ENCODE measurements at places on chromosomes 7 and 10.

- DNase-seq = no peak
These were observed 328.0 kb upstream of the POT1 start for GRCh38 chr7:125257617-125258016.

GRCh38 chr10:98167191-98167590 lies 32.7 kb downstream of the R3HCC1L start:
- DNase-seq = no peak

DNA sequence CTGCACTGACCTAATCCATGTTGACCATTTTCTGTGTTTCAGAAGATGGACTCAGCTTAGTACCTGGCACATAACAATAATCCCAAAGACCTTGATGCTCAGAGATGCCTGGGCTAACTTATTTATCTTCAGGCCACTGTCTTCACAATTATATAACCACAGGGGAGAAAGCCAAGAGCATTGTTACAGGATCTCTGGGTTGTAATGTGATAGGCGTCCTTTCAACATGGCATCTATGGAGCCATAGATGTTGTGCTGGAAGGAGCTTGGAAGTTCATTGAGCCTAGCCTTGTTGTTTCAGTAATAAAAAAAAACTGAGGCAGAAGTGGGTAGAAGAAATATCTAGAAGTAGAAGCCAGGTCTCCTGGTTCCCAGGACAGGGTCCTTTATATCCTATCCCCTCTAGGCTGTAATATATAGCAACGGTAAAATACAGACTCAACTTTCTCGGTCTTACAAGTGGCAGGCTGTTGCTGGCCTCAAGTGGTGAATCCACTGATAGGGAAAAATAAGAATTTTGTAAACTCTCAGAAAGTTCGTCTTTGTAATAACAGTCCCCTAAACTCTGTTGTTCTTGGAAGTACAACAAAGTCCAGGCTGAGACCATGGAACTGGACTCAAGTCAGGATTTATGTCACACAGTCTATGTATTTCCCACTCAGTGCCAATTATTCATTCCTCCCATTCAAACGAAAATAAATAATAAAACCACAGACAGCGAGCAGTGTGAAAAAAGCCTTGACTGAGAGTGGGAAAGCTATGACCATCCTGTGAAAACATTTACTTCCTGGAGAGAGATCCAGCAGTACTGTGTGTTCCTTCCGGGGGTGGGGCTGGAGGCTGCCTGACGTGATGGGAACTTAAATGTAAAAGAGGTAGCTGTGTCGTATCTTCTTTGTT lies 277.6 kb downstream of the REEP3 start:
- DNase-seq = peak; percentile 93

- DNase-seq = no peak
These were observed 44.0 kb downstream of the HIPK2 start for GRCh38 chr7:139733751-139734150.

- DNase-seq = no peak
These were observed 818.0 kb downstream of the PHTF2 start for GRCh38 chr7:78616539-78616938.

DNA sequence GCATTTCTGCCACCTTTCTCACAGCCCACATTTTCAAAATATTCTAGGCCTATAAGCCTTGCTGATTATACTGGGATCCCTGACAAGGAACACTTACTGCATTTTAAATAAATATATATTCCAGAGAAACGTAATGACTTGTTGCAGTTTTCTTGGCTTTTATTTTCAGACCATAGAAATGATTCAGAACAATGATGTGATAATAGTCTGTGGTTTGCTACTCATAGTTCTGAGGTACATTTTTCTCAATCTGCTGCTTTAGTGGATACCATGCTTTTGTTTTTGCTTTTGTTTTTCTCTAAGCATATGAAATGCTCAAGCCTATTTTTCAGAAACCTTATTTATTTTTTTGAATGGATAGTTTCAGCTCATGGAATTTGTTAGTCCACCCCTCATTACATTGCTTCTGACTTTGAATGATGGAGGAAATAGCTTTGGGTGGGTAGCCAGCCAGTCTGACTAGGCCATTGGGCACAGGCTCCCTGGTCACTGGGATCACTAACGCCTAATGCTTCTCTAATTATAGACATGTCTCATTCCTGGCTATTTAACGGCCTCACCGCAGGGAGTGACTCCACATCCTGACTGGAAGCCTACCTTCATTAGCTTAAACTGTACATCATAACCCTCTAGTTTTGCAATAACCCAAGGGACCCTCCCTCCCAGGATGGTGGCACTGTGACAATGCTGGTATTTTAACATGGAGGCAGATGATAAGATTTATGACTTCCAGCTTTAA lies 66.1 kb downstream of the MBL2 start:
- DNase-seq = peak; percentile 14

- no peak for DNase-seq
These were observed 1.9 kb downstream of the TAS2R40 start for GRCh38 chr7:143223784-143224183.

DNA sequence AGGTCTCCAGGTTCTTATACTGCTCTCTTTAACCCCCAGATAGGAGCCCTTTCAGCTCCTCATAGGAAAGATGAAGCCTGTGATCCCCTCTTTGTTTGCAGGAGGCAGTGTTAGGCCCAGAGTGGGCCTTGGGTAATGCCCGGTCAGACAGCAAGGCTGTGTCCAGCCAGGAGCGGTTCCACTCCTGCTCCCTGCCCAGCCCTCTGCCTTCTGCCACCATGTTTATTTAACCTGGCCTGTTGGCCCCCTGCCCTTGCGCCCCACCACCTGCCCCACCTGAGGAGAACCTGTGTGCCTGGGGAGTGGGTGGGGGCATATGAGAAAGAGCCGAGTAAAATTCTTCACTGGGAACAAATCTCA lies 24.3 kb downstream of the CDH23 start:
- no peak for DNase-seq

GRCh38 chr7:12450615-12451014 lies 47.0 kb upstream of the VWDE start:
- no peak for DNase-seq

GRCh38 chr10:3811291-3811870 lies 26.4 kb upstream of the KLF6 start:
- peak; percentile 78 for DNase-seq

DNA sequence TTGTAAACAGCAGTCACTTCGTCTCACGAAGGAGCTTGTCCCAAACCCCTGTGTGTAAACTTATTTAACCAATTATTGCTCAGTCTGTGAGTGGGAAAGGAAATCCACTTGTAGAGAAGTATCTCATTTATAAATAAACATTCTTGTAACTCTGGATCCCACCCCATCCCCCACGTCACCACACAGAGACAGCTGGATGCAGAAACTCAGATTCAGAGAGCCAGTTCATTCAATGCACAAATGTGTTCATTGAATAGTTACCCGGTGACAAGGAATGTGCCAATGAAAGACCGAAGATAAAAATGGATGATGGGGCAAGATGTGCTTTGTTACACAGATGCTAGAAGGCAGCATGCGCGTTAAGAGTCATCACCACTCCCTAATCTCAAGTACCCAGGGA lies 8.3 kb upstream of the OCM start:
- DNase-seq = no peak

- no peak for DNase-seq
These were observed 651 bp downstream of the AFAP1L2 start for GRCh38 chr10:114403541-114404161.

DNA sequence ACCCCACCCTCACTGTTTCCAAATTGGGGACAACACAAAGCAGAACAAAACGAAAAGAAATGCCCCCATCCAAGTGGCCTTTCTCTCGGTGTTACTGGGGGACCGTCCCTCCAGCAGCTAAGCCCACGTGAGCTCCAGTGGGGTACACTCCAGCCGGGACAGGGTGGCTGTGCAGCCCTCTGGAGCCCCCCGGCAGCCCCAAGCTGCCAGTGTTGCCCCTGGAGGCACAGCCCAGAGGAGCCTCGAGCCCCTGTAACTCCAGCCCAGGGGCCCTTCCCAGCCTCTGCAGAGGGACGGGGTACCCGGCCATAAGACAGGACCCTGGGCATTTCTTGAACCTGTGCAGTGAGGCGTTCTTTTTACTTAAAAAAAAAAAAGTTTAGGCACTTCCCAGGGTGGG lies 124.5 kb upstream of the KCTD7 start:
- no peak for DNase-seq

DNA sequence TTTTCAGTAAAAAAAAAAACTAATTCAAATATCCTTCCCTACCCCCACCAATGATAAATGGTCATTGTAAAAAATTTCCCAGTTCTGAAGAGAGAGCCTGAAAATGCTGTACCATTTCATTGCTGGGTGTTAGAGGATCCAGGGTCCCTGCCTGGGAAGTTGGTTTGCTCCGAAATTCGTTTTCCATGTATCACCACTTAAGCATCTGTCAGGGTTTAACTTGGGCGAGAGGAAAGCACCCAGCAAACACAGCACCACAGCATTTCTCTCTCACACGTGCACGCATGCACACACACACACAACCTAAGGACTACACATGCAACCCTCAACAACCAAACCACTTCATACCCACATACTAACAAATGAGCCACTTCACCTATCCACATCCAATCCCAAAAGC lies 42.1 kb upstream of the EMX2 start:
- DNase-seq = no peak

DNA sequence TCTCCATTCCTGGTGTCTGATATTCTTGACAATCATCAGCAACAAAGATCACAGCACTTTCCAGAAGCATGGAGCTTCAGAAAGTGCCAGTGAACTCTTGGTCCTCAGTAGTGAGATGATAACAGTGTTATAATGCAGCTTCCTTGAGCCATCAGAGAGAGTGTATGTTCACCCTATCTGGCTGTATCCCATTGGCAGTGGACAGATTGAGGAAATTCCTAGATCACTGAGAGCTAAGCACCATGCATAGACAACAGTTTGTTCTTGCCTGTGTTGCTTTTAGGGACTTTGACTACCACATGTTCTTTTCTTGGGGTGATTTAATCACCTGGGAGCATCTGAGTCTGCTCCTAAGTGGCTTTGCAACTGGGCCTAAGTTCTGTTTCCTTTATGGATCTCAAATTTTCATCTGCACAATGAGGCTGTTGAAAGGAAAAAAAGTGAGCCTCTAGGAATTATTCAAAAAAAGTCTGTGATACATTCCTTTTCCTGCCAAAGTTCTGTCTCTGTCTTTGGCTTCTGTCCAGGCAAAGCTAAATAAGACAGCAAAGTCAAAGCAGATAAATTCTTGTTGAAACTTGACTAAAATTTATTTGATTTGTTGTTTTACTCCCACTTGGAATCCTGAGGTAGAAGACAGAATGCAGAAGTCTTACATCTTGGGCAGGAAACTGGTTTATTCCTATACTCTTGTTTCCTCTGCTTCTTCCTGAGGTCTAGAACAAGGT lies 14.5 kb upstream of the ZNF282 start:
- DNase-seq = peak; percentile 64

DNA sequence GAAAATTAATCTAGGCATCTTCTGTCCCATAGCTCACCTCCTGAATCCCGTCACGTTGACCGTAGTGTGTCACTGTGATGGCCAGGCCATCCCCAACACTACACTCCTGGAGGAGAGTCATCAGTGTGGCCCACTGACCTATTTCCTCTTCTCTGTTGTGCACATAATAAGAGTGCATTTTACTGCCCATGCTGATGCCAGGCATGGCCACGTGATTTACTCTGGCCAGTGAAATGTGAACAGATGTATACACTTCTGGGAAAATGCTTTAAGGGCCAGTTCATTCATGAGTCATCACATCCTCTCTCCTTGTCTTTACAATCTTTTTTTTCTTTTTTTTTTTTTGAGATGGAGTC lies 101.9 kb upstream of the PIP4K2A start:
- DNase-seq = peak; percentile 89

- no peak for DNase-seq
These were observed 2.3 kb downstream of the MINPP1 start for GRCh38 chr10:87506956-87507355.

GRCh38 chr10:113047151-113047550 lies 97.1 kb downstream of the TCF7L2 start:
- peak; percentile 39 for DNase-seq

DNA sequence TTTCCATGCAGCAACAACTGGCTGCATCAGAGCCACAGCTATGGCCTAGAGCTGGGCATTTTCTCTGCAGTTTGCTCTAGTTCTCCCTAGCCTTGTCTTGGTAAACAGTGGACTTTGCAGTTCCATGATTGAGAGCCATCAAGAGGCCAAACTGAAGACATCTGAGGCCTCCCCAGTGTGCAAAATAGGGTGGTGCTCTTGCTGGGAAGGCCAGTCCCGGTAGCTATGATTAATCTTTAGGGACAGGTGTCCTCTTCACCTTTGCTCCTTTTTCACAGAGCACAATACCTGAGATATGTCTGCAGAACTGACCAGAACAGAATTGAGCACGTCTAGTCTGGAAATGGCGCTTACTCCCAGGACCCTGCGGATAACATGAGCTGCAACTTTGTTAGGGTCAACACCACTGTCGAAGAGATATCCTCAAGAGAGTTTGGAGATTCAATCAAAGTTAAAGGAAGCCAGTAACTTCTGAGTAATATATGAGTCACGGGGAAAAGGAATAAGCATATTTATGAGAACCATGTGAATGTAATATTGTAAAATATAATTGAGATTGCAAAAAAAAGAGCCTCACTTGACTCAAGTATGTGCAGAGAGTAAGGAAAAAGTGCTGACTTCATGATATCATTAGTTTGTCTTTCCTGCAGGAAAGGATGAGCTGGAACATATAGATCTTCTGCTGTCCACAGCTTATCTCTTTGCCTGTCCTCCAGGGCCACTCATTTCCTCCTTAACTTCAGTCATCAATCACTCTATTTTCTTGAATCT lies 76.7 kb downstream of the ANK3 start:
- peak; percentile 47 for DNase-seq

DNA sequence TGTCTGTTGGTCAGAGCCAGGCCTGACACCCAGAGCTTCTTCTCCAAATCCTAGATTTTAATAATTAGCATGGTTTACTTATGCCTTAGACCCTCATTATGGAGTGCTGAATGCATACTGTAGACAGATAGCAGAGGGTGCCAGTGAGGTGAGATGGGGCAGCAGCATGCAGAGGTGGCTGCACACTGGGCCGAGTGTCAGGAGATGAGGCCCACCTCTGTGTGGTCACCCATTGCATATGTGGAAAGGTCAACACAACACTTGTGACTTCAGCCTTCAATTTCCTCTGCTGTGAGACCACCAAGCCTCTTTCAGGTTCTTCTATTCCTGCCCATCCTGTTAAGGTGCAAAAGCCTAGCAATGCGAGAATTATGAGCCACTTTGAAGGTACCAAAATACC lies 39.7 kb upstream of the NMT2 start:
- no peak for DNase-seq

DNA sequence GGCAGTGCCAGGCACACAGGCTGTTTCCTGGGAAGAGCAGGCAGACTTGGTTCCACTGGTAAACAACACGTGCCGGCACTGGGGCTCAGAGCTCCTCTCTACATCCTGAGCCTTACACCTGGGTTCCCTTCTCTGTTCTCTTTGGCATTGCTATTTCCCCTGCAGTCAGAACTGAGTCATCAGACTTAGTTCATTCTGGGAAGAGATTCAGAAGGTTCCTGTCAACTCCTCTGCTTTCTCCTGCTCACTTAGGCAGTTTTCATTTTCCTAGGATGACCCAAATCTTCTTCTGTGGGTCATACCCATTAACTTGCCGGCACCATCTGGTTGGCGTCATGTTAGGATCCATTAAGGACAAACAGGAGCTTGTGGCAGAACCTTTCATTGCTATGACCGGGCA lies 33.4 kb upstream of the LRRC18 start:
- DNase-seq = no peak
